RPMI7951 (cell line): ENCODE measurements at places on chromosomes 2 and 18. TPM values are rescaled to one million over a fixed set of nuclear protein-coding genes. Genes with fewer than 3 reads are reported as not detected.

AQP4 gene
- not detected in 2 replicates for total RNA-seq

GRCh38 chr2:192718340-192718739, 523.6 kb upstream of the TMEFF2 start:
- no peak for DNase-seq

- DNase-seq: no peak
These were observed 213.8 kb downstream of the BCL2 start for GRCh38 chr18:63105636-63106316.

DNA sequence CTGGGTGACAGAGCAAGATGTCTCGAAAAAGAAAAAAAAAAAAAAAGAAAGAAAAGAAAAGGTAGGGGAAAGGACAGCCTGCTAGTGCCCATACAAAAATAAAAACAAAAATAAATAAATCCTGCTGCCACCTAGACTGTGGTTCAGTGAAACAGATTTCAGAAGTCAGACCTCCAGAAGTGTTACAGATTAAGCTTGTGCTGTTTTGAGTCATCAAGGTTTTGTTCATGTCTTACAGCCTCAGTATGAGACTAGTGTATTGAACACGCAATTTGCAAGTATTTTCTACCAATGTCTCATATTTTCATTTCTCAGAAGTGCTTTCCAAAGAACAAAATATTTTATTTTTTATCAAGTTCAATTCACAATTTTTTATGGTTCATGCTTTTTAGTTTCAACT, 720.4 kb upstream of the GYPC start:
- no peak for DNase-seq

GRCh38 chr2:135951041-135951583, 34.3 kb downstream of the DARS1 start:
- DNase-seq: peak; percentile 21

ANKRD36 gene
- 16.8 and 18.0 TPM in 2 replicates for total RNA-seq

DPP4 gene
- 2.8 and 3.1 TPM in 2 replicates for total RNA-seq

SKA1 gene
- 36.4 and 37.9 TPM in 2 replicates for total RNA-seq

GRCh38 chr2:220999356-220999755, 572.7 kb downstream of the EPHA4 start:
- no peak for DNase-seq

GALNT5 gene
- total RNA-seq: 10.6 TPM in 2 replicates

GRCh38 chr2:168594778-168595177, 138.7 kb downstream of the CERS6 start:
- no peak for DNase-seq

DNA sequence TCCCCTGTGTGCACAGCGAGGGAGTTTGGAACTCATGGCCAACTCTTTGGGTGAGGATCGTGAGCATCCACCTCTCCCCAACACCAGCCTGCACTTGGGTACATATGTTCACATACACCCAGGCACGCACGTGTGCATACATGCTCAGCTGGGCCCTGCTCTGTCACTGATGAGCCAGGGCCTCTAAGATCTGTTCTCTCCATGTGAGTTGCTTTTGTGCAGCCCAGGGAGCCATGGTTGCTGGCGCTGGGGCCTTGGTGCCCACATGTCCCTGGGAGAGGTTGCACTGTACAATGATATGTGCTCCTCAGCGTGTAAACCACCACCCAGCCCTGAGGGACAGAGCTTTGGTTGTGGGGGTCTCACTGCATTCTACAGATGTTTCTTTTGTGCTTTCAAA, 44.1 kb downstream of the KLHL29 start:
- no peak for DNase-seq

DNA sequence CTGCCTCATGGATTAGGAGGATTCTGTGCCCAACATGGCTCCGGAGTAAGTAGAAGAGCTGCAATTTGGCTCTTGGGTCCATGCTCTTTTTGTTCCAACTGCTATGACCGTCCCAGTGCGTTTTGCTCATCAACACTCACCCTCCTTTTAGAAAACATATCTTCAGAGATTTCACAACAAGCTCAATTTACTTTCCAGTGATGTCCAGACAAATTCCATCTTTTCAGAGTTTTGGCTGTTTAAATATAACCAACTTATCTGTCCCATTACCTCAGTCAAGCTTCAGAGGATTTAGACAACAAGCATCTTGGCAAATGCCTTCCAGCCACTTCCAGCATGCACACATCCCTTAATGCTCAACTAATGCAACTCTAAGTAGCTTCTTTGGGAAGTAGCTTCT, 6.9 kb upstream of the SLC14A2 start:
- DNase-seq: no peak

- DNase-seq: no peak
These were observed 76.8 kb upstream of the THUMPD2 start for GRCh38 chr2:39855856-39856255.

- DNase-seq: no peak
These were observed 33.7 kb downstream of the STARD6 start for GRCh38 chr18:54323970-54324369.

TSPYL6 gene
- total RNA-seq: not detected in 2 replicates

SMAD2 gene
- 65.6 and 73.3 TPM in 2 replicates for total RNA-seq

ANKRD30B gene
- total RNA-seq: 0.59 and 1.1 TPM in 2 replicates

DNA sequence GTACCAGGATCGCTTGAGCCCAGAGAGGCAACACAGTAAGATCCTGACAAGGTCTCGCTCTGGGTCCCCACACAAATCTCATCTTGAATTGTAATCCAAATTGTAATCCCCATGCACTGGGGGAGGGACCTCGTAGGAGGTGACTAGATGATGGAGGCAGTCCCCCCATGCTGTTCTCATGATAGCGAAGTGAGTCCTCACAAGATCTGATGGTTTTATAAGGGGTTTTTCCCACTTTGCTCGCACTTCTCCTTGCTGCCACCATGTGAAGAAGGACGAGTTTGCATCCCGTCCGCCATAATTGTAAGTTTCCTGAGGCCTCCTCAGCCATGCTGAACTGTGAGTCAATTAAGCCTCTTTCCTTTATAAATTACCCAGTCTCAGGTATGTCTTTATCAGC, 46.0 kb upstream of the SERTAD2 start:
- no peak for DNase-seq

GRCh38 chr2:48750128-48750739, 5.3 kb downstream of the LHCGR start:
- DNase-seq: no peak

GRCh38 chr2:48279344-48280090, 250.4 kb upstream of the STON1 start:
- no peak for DNase-seq

OTOS gene
- 1.7 TPM in 1 of 2 replicates, not detected in the other for total RNA-seq

SERPINB3 gene
- 0.20 TPM in 1 of 2 replicates, not detected in the other for total RNA-seq

DNA sequence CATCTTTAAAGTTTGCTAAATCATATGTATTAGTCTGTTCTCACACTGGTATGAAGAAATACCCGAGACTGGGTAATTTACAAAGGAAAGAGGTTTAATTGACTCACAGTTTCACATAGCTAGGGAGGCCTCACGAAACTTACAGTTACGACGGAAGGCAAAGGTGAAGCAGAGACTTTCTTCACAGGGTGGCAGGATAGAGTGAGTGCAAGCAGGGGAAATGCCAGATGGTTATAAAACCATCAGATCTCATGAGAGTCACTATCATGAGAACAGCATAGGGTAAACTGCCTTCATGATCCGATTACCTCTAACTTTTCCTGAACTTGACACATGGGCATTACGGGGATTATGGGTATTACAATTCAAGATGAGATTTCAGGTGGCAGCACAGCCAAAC, 1075.2 kb upstream of the NRXN1 start:
- no peak for DNase-seq

DLX2 gene
- 0.72 and 1.3 TPM in 2 replicates for total RNA-seq

- DNase-seq: no peak
These were observed 4.5 kb upstream of the AQP12A start for GRCh38 chr2:240687045-240687740.

- peak; percentile 47 for DNase-seq
These were observed 633 bp upstream of the RNF152 start for GRCh38 chr18:61893309-61893970.

GRCh38 chr2:203327582-203327900, 653 bp upstream of the ABI2 start:
- DNase-seq: no peak

SIX3 gene
- total RNA-seq: not detected in 2 replicates

FOXI3 gene
- not detected in 2 replicates for total RNA-seq

THUMPD2 gene
- total RNA-seq: 6.5 and 7.2 TPM in 2 replicates

DNA sequence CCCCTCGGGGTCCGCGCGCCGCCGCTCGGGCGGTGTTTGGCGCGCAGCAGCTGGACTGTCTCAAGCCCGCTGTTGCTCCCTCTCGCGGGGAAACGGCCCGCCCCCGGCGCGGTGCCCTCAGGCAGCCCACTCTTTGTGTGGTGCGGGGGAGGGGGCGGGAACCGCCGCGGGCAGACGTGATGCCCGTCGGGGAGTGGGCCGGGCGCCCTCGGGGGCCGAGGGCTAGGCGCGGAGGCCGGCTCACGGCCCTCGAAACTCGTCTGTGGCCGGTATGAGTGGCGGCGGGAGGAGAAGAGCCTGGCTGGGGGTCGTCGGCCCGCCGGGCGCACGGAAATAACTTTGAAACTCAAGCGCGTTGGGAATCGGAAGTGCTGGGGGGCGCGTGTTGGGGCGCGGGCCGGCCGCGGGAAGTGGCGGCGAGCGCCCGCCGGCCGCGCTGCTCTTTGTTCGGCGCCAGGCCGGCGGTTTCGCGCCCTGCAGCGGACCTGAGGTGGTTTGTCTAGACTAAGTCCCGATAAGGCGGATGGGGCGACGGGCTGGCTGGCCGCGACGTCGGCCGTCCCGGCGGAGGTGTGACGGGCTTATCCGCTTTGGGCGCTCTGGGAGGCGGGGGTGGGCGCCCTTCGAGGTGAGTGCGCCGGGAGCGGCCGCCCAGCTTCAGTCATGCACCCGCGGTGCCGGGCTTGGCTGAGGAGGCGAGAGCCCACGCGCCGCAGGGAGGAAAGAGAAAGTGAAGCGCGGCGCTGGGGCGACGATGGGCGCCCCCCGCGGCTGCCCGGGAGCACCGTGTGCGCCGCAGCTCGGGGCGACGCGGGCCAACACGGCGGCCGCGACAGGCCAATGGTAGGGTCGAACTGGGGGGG, 679 bp downstream of the PTMA start:
- peak; percentile 48 for DNase-seq

DNA sequence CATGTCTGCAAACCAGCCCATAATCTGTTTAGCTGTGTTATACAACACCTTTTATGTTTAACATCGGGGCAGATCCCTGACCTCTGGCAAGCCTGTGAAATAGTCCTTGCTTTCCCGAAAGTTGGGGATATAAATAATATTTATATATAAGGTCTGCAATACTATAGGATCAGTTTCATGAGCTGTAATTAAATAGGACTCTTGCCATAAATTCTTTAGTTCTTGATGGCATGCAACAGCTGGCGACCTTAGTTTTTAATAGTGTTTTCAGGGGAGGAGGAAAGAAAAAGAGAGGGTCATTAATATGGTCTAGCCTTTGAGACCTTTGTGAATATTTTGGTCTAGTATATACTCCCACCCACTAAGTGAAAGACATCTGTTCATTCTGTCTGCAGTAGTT, 166.5 kb downstream of the MTX2 start:
- DNase-seq: no peak

DNA sequence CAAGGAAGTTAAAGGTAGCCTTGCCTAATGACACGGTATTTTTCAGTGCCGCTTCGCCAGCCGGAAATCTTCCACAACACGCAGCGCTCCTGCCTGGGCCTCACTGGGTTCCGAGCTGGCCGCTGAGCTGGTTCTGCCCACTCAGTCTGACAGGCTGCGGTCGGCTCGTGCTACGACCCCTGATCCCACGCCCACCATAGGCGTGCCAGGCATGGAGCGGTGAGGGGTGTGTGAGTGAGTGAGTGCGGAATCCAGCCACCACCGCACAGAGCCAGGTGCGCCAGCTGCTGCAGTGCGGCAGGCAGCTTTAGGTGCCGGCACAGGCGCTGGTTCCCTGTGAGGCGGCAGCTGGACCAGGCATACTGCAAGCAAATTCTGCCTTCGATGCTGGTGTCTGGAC, 407.9 kb downstream of the DCC start:
- DNase-seq: no peak

DNA sequence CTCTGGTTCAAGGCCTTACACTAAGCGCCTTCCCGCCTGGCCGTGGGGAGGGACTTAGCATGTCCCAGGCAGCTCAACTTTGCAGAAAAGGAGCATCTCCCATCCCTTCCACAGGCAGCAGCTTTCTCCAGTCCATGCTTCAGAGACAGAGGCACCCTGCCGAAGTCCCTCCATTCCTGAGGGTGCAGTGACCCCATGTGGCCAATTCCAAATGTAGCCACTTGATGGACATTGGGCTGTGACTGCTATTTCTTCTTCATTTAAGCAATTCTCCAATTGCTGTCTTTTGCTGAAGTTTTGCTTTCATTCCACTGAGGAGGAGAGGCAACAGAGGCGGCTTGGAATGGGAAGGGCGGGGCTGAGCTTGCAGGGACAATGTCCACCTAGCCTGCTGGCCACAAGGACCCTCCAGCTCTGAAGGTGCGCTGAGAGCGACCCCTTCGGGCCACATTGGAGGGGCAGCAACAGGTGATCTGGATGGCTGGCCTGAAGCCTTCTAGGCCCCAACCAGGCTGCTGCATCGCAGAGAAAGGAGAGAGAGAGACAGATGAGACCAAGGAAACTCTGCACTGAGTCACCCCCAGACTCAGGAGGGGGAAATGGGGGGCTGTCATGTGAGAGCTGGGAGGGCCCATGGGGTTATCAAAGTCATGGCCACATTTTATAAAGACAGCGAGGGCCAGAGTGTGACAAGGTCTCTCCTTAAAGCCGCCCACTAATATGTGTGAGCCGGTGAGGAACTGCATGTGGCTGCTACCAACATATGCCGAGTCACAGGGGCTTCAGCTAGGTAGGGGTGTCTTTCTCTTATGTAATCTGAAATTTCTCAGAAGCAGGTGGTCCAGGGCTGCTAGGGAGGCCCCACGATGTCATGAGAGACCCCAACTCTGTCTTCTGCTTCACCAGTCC, 61.3 kb downstream of the LONRF2 start:
- peak; percentile 74 for DNase-seq

DNA sequence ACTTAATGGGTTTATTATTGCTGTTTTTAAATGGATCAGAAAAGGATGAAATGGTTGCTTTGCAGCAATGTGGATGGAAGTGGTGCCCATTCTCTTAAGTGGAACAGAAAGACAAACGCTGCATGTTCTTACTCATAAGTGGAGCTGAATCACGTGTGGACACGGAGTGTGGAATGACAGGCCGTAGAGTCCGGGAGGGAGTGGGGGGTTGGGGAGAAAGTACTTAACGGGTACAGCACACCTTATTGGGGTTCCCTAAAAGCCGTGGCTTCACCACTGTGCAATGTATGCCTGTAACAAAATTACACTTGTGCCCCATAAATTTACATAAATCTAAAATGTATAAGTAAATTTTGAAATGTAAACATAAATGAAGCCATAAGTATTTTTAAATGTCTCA, 64.0 kb upstream of the CTDP1 start:
- DNase-seq: no peak

DNA sequence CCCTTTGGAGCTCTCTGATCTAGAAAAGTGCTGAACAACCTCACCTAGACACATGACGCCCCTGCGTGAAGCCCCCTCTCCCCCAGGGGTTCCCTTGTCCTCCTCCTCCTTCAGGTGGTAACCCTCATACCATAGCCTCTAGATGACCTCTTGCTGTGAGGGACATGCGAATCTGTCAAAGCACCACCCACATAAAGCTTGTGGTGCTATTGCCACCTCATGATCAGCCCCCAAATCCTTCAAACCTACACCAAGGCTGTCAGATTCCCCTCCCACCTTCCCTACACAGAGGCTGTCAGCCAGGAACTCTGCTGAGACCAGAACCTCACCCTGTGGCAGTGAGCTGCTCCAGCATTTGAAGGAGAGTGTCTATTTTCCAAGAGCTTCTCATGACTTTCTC, 43.1 kb upstream of the TEX51 start:
- no peak for DNase-seq
